ENCODE measurements at places on chromosomes 4 and X.

- DNase-seq, result peak; percentile 28
These were observed 287.4 kb downstream of the CHIC1 start for GRCh38 chrX:73850124-73851013.

DNA sequence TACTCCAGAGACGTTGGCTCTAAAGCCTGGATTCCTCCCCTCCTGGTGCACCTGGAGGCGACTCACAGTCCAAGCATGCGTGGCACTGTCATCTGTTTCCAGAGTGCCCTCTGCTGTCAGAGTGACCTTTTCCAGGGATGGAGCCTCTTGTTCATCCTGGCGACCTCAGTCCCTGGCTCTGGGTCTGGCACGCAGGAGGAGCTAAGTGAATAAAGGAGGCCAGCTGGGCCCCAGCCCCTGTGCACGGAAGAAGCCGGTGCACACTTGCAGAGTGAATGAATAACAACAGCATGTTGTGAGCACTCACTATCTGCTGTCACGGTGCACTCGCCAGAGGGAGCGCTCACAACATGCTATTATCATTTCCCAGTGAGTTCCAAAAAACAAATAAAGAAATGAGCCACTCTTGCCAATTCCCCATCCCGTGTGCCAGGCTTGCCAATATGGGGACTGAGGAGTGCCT lies 27.8 kb upstream of the PSAPL1 start:
- no peak for DNase-seq

DNA sequence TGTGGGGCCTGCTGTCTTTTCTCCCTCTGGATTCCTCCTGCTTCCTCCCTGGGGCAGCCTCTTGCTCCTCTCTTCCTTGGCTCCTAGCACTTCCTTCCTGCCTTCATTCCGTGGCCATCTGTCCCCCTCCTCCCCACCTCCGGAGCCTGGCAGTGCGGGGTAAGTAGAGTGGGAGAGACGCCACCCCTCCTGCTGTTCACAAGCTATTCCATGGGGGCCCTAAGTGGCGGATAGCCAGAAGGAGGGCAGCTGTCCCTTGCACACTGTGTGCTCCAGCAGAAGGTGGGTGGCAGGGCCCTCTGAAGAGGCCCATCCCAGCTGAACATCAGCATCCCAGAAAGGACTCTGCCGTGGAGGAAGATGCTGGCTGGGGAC lies 27.4 kb downstream of the CCNQ start:
- no peak for DNase-seq

DNA sequence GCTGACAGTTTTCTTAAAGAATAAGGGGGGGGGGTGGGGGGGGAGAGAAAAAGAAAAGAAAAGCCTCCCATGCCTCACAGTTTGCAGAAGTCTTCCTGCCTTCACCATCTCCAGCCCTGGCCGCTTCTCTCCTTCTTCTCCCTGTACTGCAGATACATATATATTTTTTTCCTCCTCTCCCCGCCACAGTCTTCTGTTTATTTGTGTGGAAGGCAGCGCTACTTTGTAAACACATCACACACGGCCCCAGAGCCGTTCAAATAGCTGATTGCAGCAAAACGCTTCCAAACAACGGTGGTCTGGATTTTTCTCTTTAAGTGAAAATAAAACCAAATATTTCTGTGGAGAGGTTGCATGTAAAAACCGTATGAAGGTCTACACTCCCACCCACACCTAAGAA lies 732 bp downstream of the NLGN4X start:
- no peak for DNase-seq
